Fibroblast of mammary gland (primary cell): ENCODE measurements at places on chromosomes 6 and 20.

DNA sequence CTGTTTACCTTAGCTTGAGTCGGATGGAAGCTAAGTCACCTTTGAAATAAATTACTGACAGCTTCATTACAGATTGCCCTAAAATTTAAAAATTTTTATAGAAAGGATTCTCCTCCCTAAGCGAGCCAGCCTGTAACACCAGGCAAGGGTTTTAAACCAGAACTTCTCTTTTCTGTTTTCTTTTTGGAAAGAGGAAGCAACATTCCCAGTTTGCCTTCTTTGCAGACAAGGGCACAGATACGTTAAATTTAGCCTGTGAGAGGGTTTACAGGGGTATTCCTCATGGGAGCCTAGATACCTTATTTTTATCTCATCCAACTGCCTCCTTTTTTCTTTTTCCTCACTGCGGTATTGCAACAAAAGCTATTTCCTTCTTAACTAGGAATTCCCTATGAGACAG is 45.0 kb downstream of the GNAS start:
- no peak for DNase-seq

DNA sequence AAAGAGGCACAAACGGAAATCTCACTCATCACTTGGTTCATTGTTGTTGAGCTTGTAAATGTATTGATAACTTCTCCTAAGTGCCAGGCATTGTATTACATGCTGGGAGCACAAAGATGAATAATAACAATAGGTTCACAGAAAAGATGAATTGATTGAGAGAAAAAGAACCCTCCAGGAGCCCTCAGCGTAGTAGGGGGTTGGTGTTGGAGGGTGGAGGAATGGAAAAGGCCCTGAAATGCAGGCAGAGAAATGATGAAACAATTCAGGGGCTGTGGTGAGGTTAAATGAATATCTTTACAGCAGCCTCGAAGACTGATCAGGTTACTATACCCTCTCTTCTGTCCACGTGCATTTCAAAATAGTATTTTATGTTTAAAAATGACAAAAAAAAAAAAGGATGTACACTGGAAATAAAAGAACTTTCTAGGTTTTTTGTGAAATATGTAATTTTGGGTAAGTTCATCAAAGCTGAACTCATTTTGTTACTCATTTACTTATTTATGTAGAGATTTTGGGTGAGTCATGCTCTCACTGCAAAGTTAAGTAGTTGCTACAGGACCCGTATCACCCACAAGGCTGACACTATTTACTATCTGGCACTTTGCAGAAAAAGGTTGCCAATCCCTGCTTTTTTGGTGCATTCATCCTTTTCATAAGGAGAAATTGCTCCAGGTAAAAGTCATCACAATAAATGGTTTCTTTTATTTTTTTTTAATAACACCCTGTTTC is 277.3 kb downstream of the ZNF217 start:
- no peak for DNase-seq

DNA sequence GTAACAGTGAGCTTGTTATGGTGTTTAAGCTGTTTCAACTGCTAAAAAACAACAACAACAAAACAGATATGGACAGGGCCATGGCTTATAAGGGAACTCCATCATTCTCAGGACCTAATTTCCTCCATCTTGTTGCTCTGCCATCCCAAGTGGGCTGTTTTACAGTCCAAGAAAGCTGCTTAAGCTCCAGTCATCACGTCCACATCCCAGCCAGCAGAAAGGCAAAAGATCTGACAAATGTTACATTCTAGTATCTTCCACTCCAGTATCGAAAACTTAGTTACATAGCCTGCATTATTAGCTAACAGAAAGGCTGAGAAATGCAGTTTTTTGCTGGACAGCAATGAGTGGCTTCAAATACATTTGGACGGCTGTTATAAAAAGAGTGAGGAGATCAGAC is 23.0 kb upstream of the TFAP2A start:
- no peak for DNase-seq

DNA sequence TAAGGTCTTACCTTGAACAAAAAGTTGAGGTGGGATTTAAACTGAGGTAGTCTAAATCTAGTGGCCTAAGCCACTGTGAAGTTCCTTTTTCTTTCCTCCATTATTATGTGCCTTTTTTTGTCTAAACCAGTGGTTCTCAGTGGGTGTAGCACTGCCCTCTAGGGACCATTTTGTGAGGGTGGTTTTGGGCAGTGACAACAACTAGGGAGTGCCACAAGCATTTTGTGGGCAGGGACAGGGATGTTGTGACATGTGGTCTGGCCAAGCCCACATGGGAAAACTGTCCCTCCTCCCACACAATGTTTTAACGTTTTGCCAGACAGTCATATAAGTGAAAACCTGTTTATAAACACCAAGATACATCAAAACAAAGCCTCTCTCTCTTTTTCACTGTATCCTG is 899.4 kb upstream of the FLRT3 start:
- peak; percentile 52 for DNase-seq

DNA sequence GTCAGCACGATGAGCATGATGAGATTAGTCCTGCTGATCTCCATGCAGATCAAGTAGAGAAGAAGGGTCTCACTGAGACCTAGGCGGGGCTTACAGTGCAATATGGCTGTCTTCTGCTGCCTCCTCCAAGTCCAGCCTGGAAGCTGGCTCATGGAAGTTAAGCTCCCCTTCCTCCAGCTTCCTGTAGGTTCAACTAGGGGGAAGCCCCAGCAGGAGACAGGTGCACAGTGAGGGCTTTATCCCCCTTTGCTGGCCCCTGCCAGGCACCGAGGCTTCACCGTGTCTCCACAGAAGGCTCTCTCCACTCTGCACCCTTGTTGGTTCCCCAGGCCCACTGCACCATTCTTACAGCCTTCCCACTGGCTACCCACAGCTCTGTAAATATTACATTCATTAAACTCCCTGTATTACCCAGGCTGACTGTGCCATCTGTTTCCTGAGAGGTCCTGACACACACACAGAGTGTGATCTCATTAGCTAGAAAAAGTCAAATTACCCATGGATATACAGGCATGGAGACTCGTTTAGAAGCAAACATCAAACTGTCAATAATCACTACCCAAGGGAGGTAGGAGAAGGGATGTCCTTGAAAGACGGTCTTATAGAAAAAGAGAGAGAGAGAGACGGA is 90.4 kb downstream of the SLC2A10 start:
- DNase-seq = no peak

GRCh38 chr6:47221565-47221964 is 88.1 kb downstream of the TNFRSF21 start:
- DNase-seq = no peak

GRCh38 chr6:106194949-106195921 is 109.1 kb downstream of the PRDM1 start:
- peak; percentile 76 for DNase-seq

DNA sequence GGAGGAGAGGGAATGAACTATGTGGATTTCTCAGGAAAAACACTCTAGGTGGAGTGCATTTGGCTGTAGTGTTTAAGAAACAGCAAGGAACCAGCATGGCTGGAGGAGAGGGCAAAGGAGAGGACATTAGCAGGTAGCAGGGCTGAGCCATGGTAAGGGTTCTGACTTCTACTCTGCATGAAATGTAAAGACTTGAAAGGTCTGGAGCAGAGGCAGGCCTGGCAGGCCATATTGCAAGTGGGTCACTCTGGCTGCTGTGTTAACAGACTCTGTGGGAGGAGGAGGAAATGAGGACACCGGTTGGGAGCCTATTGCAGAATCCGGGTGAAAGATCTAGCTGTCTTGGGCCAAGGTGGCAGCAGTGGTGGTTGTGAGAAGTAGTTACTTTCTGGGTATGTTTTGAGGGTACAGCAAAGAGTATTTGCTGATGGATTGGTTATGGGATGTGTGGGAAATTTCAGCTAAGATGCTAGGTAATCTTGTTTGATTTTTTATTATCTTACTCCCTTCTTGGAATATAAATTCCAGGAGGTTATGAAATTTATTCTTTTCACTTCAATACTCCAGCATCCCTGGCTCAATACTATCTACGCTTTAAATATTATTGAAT is 115.9 kb upstream of the BCLAF1 start:
- peak; percentile 60 for DNase-seq

DNA sequence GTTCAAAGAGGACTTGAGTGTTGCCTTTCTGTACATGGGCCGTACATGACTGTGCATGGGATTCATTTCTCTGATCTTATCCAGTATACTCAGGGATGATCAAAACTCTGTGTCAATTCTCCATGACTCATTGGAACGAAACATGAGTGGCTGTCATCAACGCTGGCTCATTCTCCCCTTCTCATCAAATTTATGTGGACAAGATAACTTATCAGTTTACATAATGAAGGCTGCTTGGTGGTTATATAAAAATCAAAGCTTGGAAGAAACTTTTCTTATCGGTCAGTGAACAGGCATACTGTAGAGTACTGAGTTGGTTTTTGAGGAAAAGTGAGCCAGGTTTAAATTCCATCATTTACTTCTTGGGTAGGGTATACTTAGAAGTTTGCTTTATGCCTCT is 24.9 kb downstream of the CRISP1 start:
- no peak for DNase-seq

- no peak for DNase-seq
Observed at GRCh38 chr6:39195792-39196385, 33.4 kb downstream of the KCNK5 start.

DNA sequence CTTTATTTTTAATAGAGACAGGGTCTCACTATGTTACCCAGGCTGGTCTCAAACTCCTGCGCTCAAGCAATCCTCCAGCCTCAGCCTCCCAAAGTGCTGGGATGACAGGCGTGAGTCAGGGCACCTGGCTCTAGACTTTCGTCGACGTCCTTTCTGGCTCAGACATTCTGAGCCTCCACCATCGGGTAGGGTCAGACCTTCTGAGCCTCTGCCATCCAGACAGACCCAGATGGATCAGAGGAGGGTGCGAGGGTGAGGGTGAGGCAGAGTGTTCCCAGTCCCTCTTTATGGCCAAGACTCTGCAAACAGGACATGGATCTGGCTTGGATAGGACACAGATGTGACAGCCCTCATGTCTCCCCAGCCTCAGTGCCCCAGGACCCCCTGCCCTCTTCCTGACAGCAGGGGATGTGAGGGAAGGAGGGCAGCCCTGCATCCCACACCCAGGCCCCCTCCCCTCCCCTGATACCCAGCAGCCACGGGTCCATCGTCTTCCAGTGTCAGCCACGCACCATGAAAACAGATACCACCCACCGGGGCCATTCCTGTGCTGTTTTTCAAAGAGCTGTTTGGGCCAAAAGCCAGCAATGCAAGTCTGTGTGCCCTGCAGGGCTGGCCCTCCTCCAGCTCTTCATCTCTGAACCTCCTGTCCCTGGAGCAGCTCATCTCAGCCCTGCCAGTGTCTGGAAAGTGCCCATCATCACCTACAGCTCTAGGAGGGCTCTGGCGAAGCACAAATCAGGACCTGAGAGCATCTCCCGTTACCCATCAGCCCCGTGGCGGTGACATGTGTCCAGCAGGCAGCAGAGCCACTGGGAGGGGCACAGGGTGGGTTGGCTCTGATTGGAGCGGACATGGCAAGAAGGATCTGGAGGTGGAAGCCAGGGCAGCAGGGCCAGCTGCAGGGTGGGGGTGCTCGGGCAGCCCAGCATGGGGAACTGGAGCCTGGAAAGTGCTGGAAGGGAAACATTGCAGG is 208.4 kb downstream of the PREX1 start:
- no peak for DNase-seq

- DNase-seq = peak; percentile 20
Observed at GRCh38 chr6:41371461-41371991, 36.1 kb downstream of the NCR2 start.

GRCh38 chr20:63314015-63314471 is 21.1 kb downstream of the COL20A1 start:
- no peak for DNase-seq

- no peak for DNase-seq
Observed at GRCh38 chr20:19833395-19833794, 75.3 kb downstream of the RIN2 start.

- DNase-seq = no peak
Observed at GRCh38 chr6:56715741-56716140, 73.1 kb upstream of the DST start.

DNA sequence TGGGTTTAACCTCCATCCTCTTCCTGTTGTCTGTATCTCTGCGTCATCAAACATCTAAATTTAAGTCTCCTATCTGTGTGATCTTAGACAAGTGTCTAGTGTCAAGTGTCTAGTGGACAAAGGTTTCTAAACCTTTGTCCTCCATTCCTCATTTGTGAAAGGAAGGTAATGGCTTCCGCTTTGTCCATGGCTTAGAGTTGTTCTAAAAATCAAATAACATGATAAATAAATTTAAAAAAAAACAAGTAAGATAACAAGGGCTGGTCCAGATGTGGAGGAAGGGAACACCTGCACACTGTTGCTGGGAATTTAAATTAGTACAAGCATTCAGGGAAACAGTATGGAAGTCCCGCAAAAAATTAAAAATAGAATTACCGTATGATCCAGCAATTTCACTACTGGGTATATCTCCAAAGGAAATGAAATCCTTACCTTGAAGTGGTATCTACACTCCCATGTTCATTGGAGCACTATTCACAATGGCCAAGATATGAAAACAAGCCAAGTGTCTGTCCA is 17.6 kb upstream of the SERPINB1 start:
- DNase-seq = no peak
